ENCODE measurements at places on chromosomes 7 and 10. TPM values are rescaled to one million over a fixed set of nuclear protein-coding genes. Genes with fewer than 3 reads are reported as not detected.

DNA sequence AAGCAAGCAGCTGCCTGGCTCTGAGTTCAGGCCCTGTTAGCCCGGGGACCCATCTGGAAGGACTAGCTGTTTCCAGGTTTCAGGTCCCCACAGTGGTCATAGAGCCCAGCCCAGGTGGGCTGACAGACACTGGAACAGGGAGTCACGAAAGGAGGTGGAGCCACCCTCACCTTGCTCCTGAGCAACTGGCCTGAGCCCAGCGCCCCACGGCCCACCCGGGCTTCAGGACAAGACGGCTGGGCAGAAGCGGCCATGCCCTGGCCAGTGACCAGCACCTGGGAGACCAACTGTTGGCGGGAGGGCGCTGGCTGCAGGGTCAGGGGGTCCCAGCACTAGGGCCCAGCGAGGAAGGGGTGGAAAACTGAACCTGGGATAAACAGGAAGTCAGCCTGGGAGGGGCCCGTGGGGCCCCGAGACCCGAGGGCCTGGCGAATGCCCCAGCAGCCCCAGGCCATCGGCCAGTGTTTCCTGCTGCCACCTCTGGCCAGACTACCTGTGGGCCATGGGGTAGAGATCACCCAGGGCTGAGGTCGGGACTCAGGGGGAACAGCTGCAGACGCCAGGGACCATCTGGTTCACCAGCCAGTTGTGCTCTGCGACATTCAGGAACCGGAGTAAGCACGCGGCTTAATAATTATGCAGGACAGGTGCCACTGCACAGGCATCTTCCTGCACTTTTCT is 282.1 kb upstream of the PPP2R2D start:
- no peak for DNase-seq

DNA sequence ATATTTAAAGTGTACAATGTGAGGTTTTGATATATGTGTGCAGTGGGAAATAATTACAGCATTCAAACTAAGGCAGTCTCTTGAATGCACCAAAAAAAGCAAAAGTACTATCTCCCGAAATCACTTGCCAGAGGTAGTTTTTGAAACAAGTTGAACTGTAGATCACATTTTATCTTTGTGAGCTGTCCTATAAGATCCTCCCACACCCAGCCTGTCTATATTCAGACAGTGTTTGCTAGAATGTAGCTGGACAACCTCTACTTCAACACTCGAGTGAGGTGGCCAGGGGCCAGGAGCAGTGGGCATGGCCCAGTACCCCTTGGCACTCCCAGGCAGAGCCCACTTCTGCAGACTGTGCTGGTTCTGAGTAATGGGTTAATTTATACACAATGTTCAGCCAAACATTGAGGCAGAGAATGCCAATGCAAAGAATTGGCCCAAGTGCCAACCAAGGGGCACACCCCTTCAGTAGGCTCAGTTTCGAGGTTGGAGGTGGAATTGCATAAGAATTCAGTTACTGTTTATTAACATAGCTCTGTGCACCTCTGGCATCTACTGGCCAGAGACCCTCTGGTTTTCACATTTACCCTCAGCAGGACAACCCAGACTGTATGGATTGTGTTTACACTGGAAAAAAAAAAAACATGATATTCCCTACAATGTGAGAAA is 70.5 kb downstream of the AHR start:
- DNase-seq: no peak

DNA sequence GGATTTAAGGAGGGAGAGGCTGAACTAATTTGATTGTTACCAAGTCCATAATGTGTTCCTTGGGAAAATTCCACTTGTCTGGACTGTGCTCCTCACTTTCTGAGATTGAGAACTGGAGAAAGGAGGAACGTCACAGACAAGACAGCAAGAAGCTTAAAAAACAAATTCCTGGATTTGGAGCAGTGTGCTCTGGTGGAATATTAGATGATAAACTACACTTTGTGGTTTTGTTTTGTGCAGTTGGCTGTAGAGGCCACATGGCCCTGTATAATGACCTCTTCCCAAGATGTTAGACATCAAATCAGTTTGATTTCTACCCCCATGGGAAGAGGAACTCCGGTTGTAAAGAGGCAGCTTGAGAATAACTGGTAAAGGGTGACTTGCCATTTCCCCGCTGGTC is 421.3 kb upstream of the GALNT17 start:
- DNase-seq: no peak

DNA sequence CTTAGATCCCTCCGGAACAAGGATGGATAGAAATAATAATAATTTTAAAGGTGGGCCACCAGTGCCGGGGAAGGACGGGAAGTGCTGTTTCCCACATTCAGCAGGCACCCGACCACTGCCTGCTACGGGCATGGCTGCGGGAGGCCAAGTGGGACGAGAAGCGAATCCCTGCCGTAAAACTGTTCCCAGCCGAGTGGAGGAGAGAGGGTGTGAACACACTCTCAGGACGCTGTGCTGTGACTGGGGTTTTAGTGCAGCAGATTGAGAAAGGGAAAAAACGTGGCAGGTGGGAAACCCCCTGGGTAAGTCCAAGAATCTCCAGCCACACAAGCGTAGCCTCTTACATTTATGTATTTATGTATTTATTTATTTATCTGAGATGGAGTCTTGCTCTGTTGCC is 158.8 kb downstream of the DNAJB6 start:
- no peak for DNase-seq

DLX6 gene
- total RNA-seq: 0.20 TPM

- no peak for DNase-seq
These were observed 25.8 kb downstream of the FBXL13 start for GRCh38 chr7:103048833-103049232.
